IMR-90 (cell line): ENCODE measurements at places on chromosomes 12 and 14. TPM values are rescaled to one million over a fixed set of nuclear protein-coding genes. Genes with fewer than 3 reads are reported as not detected.
A peak's percentile ranks its signal among the peaks of the same experiment; 100 is the strongest.

DNA sequence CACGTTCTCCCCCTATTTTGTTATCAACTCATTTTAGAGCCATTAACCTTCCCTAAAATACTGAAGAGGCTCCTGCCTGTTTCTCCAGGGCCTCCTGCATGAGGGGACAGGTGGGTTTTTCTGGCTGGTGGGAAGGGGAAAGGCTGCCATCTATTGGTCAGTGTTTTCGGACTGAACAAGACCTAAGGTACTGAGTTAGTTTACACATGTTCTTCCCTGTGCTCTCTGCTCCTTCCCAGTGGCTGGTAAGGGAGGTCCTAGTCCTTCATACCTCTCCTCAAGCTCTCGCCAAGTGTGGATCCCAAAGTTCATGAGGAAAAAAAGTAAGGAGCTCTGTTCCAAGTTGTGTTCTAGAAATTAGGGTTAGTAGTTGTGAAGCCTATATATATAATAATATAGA, 357.5 kb downstream of the FSCB start:
- DNase-seq, result no peak

DNA sequence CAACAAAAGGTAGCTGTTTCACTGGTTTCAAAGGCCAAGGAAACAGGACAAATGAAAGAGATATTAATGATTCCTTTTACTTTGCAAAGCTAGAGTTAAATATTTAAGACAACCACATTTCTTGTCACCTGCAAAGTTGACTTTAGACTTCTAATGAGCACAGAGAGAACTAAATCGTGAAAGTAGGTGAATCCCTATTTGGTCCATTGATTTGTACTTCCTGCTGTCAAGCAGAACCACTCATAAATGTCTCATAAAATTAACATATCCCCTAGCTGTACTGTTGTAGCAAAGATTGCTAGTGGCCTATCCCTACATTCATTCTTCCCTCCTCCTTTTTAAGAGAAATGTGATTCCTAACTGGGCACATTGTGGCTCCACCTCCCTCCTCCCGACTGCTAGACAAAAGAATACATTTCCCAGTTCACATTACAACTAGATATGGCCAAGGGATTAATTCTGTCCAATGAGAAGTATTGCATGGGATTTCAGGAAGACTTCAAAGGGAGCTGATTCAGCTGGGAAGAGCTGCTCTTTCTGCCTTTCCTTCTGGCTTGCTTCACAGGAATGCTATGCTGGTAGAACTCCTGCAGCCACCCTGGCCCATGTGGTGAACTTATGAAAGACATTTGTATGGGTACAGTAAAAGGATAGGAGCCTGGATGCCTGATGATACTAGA, 227.5 kb upstream of the ABCD2 start:
- peak; percentile 42 for DNase-seq

Gene POTEG
- total RNA-seq, result not detected in 2 replicates

Gene KCNA5
- not detected in 2 replicates for total RNA-seq

GRCh38 chr12:4701395-4702190, 18.6 kb upstream of the GALNT8 start:
- peak; percentile 4 for DNase-seq

DNA sequence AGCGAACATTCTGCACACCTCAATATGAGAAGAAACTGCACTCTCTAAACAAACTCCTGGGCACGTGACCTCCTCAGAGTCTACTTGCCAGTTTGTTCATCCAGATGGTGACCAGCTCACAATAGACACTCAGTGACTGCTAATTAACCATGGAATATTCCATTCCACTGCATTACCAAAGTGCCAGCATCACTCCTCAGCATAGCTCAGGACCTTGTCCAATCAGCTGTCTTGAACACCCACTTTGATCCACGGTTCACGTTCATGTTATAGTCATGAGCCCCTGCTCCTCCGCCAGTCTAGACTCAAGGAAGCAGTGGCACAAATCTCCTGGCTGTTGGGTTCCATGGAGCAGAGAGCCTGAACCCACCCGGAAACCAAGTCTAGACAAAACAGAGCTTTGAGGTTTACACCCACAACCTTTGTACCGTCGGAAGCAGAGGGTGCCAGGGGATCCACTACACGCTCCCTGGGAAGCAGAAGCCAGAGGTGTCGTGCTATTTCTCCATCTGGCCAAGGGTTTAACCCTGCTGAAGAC, 285.3 kb downstream of the ZFP36L1 start:
- no peak for DNase-seq

Gene FMNL3
- 34.4 and 36.4 TPM in 2 replicates for total RNA-seq

- peak; percentile 19 for DNase-seq
Measured at GRCh38 chr12:54030889-54031471, 1.9 kb upstream of the HOXC5 start.

DNA sequence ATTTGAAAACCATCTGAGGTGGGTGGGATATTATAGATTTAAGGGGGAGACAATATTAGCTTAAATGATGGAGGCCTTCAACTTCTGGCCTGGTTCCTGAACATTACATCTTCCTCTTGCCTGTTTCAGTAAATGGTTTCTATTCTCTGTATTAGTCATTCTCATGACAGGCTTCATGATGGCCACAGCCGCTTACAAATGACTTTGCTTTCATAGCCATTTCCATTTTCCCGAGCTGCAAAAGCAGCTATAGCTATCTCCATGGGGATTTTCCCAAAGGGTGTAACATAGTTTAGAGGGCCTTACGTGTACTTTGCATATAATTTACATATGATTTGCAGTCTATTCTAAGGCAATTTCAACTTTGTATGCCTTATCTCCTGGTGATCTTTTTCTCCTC, 121.8 kb downstream of the NRXN3 start:
- no peak for DNase-seq

Gene SLC22A17
- total RNA-seq, result 6.4 and 6.6 TPM in 2 replicates

DNA sequence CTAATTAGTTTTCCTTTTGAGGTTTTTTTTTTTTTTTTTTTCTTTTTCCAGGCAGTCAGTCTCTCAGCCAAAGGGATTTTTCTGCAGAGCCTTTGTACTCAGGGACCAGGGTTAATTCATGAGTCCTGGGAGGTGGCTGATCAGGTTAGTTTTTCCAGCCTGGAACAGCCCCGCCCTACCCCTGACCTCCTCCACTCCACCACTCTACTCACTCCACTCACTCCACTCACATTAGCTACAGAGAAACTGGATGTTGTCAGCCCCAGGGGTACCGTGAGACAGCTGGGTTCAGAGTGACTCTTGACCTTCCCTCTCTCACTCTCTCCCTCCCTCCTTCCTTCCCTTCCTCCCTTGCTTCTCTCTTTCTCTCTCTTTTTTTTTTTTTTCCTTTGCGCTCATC, 161.0 kb downstream of the CRADD start:
- no peak for DNase-seq

GRCh38 chr14:68874746-68875155, 81.9 kb upstream of the ZFP36L1 start:
- no peak for DNase-seq

DNA sequence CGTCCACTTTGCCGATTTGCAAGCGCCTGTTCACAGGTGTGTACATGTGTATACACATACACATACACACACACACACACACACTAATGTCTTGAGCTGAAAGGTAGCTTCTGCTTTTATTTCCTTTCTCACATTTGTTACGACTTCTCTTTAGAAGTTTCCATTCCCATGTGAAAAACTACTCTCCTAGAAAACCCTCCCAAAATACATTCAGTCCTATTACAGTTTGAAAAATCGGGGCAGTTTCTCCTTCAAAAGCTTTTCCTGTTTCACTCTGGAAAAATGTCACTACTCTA, 3.9 kb downstream of the BLTP3B start:
- DNase-seq, result no peak

GRCh38 chr12:47954058-47954457, 9.3 kb upstream of the TMEM106C start:
- no peak for DNase-seq

GRCh38 chr14:80940146-80940545, 1.4 kb downstream of the CEP128 start:
- DNase-seq, result no peak

Gene PZP
- total RNA-seq, result not detected in 2 replicates

DNA sequence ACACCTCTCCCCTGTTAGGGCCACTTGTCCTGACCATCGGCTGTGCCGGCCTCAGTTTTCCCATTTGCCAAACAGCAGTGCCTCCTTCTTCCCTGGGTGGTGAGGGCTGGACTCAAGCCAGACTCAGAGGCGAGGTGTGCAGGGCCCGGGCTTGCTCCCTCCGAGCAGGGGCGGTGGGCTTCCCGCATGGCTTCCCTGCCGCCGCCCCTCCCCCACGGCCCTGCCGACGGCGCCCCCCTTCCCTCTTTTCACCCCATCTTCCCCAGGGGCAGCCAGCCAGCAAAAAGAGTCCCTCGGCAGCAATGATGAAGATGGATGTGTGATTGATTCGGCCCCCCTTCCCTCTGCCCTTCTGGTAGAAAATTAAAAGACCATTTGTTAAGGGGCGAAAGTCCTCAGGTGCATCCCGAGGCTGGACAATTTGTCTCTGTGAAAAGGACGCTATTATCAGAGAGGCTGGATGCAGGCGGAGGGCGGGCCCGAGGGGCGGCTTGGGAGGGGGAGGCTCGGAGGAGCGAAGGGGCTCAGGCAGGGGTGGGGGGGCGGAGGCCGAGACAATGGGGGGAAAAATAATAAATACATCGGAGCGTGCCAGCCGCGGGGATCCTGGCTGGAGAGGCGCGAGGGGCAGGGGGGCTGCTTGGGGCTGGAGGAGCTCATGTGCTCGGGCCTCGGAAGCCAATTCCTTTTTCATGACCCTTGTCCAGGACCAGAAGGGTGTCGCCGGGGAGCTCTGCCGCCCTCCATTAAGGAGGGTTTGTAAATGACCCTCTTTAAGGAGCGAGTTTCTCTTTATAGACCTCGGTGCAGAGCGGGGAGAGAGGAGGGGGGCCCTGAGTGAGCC, 48.0 kb upstream of the LHX5 start:
- DNase-seq, result no peak

DNA sequence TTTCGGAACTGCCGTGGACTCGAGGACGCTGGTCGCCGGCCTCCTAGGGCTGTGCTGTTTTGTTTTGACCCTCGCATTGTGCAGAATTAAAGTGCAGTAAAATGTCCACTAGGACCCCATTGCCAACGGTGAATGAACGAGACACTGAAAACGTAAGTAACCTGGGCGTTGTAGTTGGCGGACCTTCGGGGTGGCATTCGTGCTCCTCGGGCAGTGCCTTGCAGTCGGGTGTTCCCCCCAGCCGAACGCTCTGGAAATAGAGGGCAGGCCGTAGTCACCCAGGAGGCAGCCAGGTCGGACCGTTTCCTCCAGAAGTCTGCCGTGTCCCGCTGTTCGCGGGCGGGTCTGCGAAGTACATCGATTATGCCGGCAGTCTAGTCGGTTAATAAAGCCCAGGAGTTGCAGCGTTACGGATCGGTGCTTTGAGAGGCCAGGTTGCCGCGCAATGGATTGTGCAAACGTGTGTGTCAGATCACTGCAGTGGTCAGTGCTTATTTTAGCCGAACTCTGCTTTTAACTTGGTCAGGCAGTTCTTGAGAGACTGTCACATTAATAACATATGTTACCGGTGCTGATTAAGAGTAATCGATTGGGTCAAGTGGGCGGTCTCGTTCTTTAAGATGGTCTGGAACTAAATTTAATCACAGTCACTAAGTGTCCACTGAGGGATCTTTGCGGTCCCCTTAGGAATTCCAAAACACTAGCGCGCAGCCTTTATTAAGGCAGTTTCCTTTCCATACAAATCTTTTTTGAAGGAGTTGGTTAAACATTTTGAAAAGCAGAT, 906 bp downstream of the MARK3 start:
- DNase-seq, result peak; percentile 31

Gene PMCH
- not detected in 2 replicates for total RNA-seq

Gene TMPRSS12
- not detected in 2 replicates for total RNA-seq

Gene TCP11L2
- 26.4 and 32.8 TPM in 2 replicates for total RNA-seq

DNA sequence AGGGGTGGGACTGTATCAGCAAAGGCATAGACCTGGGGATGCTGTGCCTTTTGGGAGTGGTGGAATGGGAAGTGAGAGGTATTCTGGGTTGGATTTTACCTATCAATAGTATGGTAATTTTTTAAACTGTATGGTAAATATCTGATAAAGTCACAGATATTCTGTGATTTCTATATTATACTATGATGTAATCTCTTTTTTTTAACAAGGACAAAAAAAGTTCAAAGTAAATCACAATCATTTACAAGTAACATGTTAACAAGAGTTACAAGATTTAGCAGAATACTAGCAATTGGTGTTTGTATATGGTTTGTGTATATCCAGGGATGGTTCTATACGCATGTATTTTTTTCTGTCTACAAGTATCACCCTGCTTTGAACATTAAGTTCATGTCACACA, 56.0 kb downstream of the BMAL2 start:
- DNase-seq, result no peak

Gene HOXC11
- total RNA-seq, result not detected in 2 replicates

DNA sequence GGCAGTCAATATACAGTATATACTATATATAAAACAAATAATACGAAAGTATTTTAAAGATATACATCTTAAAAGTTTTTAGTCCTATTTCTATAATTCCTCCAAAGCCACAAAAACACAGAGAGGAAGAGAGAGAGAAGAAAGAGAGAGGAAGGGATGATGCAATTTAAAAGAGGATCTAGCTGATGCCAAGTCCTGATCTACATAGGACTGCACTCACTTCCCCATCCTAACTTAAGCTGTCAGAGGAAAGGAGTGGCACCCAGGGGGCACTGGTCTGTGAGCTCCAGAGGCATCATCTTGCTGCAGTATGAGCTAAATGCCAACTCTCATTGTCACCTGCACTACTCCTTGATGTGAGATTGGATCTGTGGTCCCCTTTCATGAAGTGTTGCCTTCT, 95.8 kb downstream of the C12orf42 start:
- DNase-seq, result no peak

GRCh38 chr14:100384819-100385813, 62.0 kb downstream of the SLC25A47 start:
- DNase-seq, result peak; percentile 81

Gene TEAD4
- 8.8 and 10.8 TPM in 2 replicates for total RNA-seq

Gene DGKA
- 61.4 and 71.9 TPM in 2 replicates for total RNA-seq
